Fibroblast of lung (primary cell): ENCODE measurements at places on chromosomes 2 and 18. TPM values are rescaled to one million over a fixed set of nuclear protein-coding genes. Genes with fewer than 3 reads are reported as not detected.

ACTR1B gene
- 38.8 and 69.9 TPM in 2 replicates for total RNA-seq

PDE1A gene
- 6.7 and 7.1 TPM in 2 replicates for total RNA-seq

LYG2 gene
- not detected in 2 replicates for total RNA-seq

ACYP2 gene
- total RNA-seq = 22.1 and 24.4 TPM in 2 replicates

FSIP2 gene
- total RNA-seq = 0.26 and 1.7 TPM in 2 replicates
